NCI-H69 (cell line): ENCODE measurements at places on chromosomes 12 and 14.
A peak's percentile ranks its signal among the peaks of the same experiment; 100 is the strongest.

- DNase-seq: peak; percentile 19
Measured at GRCh38 chr12:90024262-90024661, 315.6 kb upstream of the ATP2B1 start.

DNA sequence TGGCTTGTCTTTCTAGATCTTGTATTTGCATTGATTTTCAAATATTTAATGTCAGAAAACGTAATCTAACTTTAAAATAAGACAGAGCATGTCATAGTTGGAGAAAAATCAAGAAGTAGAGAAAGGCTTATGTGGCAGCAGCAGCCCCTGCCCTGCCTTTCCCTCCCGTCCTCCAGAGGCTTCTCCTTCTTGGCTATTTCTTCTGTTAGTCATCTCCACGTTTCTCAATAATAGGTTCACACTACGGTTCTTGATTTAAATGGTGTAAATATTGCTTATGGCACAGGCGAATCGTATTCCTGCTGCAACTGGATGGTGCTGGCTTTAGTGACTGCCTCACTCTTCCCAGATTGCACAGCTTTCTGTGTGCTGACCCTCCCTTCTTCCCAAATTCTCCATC, 42.8 kb downstream of the SLC8B1 start:
- no peak for DNase-seq

GRCh38 chr12:9118158-9118557, 2.4 kb upstream of the A2M start:
- no peak for DNase-seq

DNA sequence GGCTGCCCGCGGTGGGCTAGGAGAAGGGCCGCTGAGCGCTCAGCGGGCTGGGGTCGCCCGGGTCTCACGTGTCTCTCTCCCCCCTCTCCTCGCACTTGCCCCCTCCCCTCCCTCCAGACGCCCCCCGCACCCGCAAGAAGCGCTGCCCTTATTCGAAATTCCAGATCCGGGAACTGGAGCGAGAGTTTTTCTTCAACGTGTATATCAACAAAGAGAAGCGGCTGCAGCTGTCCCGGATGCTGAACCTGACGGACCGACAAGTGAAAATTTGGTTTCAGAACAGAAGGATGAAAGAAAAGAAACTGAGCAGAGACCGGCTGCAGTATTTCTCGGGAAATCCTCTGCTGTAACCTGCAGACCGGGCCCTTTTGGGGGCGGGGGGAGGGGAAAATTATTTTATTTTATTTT, 314 bp upstream of the HOTAIR start:
- DNase-seq: peak; percentile 47

DNA sequence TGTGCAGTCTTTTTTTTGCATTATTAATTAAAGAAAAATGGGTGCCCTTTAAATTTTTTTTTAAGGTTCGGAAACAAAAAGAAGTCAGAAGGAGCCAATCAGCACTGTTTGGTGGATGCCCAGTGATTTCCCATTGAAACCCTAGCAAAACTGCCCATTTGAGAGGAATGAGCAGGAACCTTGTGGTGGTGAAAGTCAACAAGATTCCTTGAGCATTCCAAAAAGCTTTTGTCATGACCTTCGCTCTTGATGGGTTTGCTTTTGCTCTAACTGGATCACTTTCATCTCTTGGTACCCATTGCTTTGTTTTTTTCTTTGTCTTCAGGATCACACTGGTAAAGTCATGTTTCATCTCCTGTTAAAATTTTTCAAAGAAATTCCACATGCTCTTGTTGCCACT, 54.1 kb downstream of the ADIPOR2 start:
- DNase-seq: no peak

DNA sequence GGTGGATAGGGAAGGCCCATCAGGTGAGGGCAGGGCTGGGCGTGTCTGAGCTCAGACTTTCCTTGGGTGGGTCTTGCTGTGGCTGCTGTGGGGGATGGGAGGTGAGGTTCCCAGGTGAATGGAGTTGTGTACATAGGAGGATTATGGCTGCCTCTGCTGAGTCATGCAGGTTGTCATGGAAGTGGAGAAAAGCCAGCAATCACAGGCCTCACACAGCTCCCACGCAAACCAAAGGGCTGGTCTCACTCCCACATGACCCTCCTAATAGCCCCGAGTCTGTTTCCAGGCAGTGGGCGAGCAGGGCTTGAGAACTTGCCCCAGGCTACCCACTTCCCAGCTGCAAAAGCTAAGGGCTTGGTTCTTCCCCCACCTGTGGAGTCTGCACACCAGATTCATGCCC, 149.5 kb downstream of the IPO8 start:
- peak; percentile 58 for DNase-seq

DNA sequence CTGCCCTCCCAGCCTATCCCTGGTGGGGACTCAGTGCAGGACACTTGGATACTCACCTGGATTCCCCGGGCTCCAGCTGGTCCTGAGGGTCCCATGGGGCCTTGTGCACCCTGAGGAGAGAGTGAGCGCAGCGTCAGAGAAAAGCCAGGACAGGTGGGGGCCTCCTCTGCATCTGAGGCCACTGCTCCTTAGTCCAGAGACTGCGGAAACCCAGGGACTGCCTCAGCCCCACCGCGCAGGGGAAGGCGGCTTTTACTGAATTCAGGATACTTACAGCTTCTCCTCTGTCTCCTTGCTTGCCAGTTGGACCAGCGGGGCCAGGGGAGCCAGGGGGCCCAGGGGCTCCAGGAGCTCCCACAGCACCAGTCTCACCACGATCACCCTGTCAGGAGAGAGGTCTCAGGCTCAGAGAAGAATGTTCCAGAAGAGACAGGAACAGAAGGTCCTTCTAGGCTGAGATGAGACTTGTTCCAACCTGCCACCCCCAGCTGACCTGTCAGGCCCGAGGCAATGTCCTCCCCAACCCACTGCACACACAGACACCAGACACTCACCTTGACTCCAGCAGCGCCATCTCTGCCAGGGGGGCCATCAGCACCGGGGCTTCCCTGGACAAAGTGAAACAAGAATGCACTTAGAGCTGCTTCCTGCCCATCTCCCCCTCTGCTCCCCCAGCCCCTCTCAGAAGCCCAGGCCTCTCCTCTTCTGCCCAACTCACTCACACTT, 13.8 kb downstream of the TMEM106C start:
- no peak for DNase-seq

DNA sequence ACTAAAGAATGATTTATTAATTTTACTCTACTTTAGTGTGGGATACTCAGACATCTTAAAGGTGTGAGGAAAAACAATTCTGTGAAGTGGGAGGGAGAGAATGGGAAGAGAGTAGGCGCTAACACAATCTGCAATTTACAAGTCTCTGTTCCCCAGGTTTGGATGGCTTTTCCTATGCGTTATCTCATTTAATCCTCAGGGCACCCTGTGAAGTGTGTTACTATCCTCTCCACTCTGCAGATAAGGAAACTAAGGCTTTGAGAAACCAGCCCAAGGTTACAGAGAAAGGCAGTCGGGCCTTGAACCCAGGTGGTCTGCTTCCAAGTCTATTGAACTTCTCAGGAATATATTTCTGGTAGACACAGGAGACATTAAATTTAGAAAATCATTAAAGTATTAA, 36.2 kb upstream of the TUBA1C start:
- DNase-seq: peak; percentile 39

- DNase-seq: no peak
Measured at GRCh38 chr14:103021684-103022001, 35.7 kb downstream of the CDC42BPB start.

DNA sequence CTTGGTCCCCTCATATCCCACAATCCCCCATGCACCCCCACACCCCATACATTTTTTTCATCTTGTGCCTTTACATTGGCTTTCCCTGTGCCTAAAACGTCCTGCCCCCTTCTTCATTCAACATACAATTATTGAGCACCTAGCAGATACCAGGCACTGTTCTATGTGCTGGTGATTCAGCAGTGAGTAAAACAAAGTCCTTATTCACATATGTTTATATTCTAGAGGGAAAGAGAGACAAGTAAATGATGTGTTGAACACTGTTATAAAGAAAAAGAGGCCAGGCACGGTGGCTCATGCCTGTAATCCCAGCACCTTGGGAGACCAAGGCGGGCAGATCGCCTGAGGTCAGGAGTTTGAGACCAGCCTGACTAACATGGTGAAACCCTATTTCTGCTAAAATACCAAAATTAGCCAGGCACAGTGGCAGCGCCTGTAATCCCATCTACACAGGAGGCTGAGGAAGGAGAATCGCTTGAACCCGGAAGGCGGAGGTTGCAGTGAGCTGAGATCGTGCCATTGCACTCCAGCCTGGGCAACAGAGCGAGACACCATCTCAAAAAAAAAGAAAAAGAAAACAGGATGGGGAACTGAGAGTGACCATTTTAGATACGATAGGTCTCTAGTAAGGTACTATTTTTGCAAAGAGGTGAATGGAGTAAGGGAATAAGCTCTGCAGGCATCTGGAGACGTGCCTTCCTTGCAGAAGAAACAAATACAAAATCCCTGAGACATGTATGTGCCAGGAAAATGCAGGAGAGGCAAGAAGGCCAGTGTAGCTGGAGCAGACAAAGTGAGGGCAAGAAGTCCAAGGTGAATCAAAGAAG, 12.2 kb downstream of the SLC7A7 start:
- no peak for DNase-seq

DNA sequence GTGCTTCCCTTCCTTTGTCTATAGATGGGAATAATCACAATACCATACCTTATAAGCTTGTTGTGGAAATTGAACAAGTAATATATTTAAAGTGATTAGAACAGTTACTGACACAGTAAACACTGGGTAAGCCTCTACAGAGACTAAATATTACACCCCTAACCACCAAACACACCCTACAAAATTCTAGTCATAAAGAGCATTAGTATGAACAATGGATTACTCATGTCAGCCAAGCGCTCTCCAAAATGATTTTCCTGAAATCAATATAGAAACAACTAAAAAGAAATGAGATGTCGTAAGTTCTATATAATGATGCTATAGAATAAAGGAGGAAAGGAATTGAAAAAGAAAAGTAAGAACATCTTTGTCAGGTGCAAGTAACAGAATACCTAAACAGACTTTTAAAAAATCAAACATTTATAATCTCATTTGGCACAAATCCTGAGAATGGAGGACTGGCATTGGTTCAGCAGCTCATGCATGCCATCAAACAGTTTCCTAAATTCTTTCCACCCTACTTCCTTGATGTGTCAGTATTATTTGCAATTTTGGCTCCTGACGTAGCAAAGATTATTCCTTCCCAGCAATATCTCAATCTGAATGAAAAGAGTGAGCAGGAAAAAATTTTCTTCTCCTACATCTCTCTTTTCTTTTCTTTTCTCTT, 118.0 kb downstream of the SINHCAF start:
- DNase-seq: no peak

DNA sequence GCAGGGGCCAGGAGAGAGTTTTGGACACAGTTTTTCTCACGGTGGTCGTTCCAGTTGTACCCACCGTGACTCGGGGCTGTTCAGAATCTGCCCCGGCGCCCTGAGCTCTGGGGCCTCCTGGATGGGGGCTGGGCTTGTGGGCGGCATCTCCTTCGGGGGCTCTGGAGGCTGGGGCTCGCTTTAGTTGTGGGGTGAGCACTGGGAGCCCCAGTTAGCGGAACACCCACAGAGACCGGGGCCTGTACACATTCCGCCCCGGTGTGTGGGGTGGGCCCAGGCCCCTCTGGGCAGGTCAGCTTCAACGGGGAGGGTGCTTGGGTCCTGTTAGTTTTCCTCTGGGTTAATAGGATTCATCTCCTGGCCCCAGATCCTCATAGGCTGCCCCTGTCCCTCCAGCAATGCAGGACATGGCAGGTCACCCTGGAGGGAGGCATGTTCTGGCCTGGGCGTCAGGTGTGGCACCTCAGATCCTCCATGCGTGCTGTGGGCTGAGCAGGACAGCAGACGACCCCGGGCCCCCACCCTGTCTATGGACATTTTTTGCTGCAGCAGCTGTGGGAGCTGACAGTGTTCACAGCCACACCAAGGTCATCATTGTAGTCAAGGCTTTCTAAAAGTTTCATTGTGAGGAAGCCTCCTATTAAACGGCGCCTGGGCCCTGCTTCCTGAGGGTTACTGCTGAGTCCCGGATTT, 393.2 kb downstream of the TMEM121 start:
- no peak for DNase-seq
